Naive thymus-derived CD8-positive, alpha-beta T cell (primary cell): ENCODE measurements at places on chromosomes 3 and 15.

GRCh38 chr3:141212555-141212954 lies 19.1 kb upstream of the PXYLP1 start:
- no peak for DNase-seq

DNA sequence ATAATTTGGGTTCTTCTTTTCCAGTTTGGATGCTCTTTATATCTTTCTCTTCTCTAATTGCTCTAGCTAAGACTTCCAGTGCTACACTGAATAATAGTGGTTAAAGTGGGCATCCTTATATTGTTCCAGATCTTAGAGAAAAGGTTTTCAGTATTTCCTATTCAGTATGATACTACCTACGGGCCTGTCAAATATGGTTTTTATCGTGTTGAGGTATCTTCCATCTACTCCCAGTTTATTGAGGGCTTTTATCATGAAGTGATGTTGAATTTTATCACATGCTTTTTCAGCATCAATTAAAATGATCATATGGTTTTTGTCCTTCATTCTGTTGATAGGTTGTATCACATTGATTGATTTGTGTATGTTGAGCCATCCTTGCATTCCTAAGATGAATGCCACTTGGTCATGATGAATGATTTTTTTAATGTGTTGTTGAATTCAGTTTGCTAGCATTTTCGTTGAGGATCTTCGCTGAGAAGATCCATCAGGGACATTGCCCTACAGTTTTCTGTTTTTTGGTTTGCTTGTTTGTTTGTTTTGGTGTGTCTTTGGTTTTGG lies 3.0 kb upstream of the LRRC34 start:
- no peak for DNase-seq

DNA sequence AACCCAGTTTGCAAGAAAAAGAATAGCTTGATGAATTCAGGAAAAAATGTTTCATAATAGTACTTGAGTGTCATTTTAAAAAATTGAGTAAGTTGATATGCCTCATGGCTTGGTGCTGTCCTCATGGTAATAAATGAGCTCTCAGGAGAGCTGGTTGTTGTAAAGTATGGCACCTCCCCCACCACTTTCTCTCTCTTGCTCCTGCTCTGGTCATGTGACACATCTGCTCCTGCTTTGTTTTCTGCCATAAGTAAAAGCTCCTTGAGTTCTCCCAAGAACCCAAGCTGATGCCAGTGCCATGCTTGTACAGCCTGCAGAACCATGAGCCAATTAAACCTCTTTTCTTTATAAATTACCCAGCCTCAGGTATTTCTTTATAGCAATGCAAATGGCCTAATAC lies 108.8 kb upstream of the CRBN start:
- no peak for DNase-seq

DNA sequence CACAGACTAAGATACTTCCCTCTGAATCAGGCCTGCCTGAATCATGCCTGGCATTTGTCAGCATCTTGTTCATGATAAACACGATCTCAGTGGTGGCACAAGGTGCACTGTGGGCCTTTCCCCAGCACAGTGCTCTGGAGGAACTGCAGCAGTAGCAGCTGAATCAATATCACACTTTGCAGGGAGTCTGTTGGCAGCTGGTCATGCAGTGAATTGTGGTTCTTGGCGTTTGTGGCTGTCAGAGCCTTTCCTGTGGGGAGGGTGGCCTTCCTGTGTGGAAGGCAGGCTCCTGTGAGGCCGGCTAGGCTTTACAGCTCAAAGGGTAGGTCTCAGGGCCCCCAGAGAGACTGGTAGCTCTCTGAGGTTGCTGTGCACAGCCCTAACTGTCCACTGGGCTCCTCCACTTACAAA lies 54.4 kb upstream of the TLE3 start:
- no peak for DNase-seq
